Fibroblast of skin of abdomen (primary cell): ENCODE measurements at places on chromosomes 11 and 22.

DNA sequence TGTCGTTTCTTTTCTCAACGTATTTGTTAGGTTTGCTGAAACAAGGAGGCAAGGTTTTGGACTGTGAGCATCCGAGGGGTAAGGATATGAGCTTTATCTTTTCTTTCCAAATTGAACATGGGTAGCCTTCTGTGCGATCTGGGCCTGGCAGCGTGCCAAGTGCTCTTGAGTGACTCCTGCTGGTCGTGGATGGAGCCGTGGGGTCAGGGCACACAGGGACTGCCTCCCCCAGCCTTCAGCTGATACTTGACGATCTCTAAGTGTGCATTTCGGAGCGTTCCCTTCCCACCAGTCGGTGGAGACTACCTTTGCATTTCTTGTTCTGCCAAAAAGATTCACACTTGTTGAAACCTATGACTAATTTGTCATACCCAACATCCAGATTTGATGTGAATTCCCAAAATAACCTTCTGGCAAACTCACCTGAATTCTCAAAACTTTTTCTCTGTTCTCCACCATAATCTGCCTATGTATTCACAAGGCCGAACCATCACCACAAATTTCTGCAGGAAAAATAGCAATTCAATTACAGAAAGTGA lies 40.1 kb upstream of the CLMP start:
- DNase-seq = no peak

DNA sequence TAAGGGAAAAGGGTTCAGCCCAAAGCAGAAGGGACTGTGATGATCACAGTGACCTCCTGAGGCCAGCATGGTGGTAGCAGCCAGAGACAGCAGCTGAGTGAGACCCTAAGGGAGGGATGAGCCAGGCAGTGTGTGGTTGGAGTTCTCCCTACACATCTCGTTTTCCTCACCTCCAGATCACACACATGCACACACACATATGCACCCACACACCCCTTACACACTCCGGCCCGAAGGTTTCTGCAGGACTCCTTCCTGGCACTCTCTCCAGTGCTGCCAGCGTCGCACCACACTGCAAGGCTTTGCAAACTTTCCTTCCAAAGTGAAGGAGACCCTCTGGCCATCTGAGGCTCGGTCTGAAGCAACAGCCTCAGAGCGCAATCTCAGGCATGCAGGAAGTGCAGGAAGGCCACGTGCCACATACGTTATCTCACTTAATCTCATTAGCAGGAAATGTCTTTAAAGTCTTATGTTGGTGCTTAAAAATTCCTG lies 26.9 kb upstream of the TP53I11 start:
- DNase-seq = no peak

DNA sequence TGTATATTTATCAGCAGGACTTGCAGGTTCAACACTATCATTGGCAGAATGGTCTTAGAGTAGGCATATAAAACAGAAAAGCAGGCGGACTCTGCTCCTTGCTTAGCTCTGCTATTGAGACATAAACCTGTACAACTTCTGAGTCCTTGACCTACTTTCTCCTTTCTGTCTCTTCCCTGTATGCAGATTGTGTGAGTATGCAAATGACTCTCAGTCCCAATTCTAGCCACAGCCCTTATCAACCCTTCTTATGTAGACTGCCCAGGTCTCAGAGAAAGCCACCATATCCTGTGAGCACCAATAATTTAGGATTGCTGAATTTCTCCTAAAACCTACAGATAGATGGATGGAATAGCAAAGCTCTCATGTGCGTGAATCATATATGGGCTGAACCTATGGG lies 367.6 kb upstream of the DDI1 start:
- DNase-seq = no peak

DNA sequence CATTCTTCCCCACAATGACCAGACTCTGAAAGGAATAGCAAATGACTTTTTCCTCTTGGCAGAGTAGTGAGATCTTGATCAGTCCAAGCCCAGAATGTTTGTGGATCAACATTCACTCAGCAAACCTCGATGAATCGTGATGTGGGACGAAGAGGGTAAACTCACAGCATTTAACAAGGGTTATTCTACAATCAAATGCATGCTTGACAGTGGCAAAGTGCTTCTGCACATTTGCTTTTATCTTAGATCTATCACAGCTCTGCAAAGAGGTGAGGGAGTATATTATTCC lies 31.8 kb downstream of the TMPRSS5 start:
- peak; percentile 23 for DNase-seq

DNA sequence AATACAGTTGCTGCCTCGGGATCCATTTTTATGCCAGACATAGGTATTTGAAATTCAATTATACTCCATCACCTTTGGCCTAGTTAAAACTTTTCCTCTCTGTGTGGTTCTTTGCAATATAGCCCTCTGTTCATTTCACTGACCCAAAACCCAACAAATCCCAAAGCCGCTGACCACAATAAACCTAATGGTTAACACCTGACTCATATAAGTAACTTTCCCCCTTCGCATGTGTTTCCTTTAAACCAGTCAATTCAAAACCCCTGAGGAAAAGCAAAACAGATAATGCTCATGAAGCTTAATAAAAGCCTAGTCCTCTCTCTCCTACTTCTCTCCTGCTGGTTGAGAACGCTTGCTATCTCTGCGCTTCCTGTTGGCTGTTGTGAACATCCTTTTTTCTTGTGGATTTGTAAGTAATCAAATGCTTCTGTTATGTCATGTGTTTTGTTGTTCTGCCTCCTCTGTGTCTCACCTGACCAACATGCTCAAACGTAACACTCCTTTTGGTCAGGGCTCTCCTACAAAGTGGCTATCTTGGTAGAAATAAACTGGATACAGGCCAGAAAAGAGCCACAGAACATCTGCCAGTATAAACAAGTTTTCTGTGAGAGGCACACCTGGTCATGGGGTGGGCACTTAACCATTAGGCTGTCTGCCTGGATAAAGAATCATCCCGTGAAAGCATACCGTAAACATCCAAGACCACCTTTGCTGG lies 652.6 kb downstream of the METTL15 start:
- peak; percentile 26 for DNase-seq

- no peak for DNase-seq
These were observed 258.2 kb downstream of the BRD1 start for GRCh38 chr22:49569286-49570031.

GRCh38 chr11:92384802-92385201 lies 160.2 kb downstream of the FAT3 start:
- DNase-seq = no peak

- DNase-seq = peak; percentile 70
These were observed 11.2 kb upstream of the TMEM184B start for GRCh38 chr22:38284042-38284402.

GRCh38 chr22:21030621-21031544 lies 1.5 kb downstream of the SLC7A4 start:
- DNase-seq = no peak

DNA sequence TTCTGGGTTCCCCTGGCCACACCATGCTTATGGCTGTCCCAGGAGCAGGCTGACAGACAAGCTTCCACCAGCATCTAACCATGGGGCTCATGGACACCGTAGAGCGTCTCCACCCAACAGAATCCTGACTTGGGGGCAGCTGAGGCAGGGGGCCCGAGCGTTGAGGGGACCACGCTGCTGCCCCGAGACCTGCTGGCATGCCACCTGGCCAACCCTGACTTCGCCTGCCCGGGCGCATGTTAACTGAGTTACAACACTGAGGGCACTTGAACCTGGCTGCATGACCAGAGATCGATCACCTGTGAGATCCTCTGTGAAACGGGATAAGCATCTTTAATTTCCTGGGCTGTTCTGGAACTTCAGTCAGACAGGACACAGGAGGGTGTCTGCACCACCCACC lies 13.7 kb downstream of the PPM1F start:
- no peak for DNase-seq

- no peak for DNase-seq
These were observed 67.1 kb downstream of the PIWIL3 start for GRCh38 chr22:24707470-24707801.

DNA sequence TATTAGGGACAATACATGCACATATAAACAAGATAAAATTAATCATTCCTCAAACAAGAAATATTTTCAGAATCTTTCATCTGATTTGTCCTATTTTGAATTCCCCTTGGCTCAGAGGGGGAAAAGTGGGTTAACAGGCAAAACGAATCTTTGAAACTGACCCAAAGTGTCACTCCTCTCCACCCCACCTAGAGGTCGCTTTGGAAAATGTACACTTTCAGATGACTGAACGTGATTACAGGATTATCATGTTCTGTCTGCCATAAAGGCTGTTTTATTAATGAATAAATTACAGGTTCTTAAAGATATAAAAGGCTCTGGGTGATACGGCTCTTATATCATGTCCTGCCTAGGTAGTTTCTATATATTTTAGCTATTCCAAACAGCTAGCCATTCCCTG lies 1735.0 kb downstream of the LRRC4C start:
- no peak for DNase-seq

GRCh38 chr11:104146421-104146820 lies 17.5 kb downstream of the PDGFD start:
- DNase-seq = peak; percentile 84

- DNase-seq = no peak
These were observed 43.6 kb upstream of the FTH1 start for GRCh38 chr11:62010935-62011528.

GRCh38 chr11:112029460-112029859 lies 4.3 kb downstream of the DLAT start:
- no peak for DNase-seq

DNA sequence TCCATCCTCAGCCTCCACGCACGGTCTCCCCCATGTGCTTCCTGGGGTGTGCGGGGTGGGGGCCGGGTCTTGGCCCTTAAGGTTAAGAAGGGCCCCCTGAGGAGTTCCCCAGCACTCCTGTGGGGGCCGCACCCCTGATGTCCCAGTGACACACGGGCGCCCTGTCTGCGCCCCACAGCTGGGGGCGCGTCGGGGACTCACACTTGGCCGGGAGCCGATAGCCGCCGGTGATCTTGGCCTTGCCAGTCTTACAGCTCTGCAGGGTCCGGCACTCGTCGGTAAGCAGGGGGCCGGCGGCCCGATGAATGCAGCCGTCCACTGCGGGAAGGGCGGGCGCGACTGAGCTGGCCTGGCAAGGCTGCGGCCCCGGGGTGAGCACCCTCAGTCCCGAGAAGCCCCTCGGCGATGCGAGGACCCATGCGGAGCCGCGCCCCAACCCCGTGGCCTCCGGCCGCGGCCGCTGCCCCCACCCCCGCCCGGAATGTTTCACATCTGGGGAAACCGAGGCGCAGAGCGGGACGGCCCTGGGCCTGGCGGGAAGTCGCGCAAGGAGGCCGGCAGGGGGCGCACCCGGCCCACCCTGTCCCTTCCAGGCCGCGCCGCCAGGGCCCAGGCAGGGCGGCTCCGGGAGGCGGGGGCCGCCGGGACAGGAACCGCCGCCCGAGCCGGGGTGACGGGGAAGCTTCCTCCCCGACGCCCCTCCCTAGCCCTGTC lies 13.9 kb downstream of the OTUB1 start:
- peak; percentile 69 for DNase-seq

DNA sequence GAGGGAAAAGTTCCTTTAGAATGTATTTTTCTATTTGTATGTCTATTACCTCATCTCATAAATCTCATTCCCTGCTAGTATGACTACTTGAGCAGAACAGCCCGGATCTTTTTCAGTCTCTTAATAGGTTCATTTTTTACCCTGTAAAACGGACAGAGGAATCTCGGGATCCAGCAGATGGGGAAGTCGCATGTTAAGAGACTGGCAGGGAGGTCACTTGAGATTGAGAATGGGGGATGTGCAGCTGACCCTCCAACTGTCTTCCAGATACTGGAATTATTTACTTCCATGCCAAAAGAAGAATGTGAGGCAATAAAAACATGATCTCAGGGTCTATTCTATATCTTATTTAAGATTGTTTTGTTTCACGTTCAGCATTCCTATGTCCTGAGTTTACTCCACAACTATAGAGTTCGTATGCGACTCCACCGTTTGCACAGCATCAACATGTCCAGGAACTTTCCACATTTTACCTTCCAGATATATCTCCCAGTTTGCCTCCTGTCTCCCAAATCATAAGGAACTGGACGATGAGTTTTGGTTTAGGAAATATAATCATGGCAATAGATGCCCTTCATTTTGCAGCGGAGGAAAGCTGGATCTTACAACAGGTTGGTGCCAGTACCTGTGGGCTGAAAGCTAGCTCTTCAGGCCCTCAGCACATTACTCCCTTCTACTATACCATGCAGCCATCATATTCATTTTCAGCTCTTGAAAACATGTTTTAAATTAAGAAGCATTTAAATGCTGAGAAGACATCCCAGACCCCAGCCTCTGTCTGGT lies 181.5 kb downstream of the MAML2 start:
- peak; percentile 78 for DNase-seq

DNA sequence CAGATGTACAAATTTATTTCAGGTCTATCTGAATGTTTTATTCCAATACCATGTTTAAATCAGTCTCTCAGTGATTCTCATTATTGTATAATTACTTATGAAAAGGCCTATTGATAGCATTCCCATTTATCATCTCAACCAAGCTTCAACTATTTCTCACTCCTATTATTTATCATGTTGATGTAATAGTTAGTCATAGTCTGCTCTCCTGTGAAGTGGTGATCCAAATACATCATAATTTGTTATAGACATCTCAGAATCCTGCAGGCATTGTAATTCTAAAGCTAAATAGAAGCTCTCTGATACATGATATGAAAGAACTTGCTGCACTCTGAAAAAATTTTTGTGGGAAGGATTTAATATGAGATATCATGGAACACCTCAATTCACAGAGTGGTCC lies 21.8 kb upstream of the OR8G1 start:
- no peak for DNase-seq

DNA sequence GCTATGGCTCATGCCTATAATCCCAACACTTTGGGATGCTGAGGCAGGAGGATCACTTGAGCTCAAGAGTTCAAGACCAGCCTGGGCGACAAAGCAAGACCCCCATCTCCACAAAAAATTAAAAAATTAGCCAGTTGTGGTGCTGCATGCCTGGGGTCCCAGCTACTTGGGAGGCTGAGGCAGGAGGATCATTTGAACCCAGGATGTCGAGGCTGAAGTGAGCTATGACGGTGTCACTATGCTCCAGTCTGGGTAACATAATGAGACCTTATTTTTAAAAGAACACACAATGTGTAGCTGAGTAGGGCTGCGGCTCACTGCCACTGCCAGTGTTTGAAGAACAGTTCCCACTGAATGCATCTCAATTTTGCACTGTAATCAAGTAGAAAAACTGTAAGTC lies 7.1 kb upstream of the VPREB1 start:
- no peak for DNase-seq

DNA sequence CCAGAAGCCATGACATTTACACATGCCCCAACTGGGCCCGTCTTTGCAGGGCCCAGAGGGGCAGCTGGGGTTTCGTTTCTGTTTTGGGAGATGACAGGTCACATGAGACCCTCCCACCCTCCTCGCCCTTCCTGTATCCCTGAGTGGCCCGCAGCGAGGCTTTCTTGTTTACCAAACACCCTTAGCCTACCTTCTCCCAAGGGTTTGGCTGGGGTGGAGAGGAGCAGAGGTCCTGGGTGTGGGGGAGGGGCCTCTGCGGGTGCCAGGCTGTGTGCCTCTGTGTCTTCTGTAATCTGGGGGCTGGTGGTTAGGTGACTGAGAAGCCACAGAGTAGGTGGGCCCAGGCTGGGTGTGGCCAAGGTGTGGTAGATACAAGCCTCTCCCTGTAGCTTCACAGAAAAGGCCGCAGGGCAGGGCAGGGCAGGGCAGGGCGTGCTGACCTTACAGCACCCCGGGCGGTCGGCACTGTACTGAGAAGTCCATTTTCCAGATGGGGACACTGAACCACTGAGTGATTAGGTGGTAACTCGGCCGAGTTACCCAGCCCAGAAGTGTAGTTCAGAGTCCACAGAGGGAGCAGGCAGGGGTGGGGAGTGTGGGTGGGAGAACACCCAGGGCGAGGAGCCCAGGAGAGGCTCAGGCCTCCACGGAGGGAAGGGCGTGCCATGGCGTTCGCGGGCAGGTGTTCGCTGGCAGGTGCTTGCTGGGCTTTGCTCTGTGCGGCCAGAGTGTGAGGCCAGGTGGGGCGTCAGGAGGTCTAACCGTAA lies 8.7 kb downstream of the PRR5 start:
- no peak for DNase-seq
